A172 (cell line): ENCODE measurements at places on chromosomes 6 and 20.

DNA sequence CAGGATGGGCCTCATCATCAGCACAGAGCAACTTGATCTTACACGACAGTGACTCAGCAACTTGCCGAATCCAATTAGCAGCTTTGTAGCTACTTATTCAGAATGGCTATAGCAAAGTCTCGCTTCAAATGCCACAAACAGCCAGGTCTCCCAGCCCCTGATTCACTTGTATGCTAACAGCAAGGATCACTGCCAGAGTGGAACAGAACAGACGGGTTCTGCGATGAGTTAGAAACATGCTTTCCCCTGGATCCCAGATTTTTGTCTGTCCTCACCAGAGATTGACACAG lies 254.4 kb downstream of the NRN1 start:
- DNase-seq = peak; percentile 87

- no peak for DNase-seq
These were observed 729 bp downstream of the SMOC2 start for GRCh38 chr6:168441434-168442391.

DNA sequence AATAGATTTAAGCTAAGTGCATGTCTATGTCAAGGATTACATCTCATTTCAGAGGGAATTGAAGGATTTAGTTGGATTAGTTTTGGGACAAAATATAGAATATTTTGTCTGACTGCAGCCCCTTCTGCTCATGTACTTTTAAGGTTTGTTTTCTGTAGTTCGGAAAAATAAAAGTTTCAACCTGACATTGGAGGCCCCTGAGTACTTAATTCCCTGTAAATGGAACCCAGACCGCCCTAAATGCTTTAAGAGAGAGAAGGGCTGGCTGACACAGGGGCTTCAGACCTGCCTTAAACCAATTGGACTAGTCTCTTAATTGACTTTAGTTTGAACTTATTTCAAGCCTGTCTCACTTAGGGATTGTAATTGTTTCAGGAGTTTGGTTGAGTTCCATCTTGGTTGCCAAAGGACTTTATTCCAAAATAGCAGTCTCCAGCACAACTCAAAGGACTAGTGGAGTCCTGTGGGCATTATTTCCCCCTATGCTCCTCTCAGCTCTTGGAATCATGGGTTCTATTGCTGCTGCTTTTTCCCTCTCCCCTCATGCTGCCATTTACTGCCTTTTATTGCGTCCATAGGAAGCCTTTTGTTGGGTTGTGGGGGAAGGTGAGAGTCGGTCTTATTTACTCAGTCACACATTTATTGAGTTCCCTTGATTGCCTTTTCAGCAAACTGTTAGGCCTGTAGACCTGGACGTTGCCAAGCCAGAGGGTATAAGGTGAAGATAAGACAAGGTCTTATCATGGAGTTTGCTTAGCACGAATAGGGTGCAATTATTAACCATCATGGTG lies 14.5 kb downstream of the BRD2 start:
- no peak for DNase-seq

- no peak for DNase-seq
These were observed 615.4 kb downstream of the MAFB start for GRCh38 chr20:40073535-40074111.

DNA sequence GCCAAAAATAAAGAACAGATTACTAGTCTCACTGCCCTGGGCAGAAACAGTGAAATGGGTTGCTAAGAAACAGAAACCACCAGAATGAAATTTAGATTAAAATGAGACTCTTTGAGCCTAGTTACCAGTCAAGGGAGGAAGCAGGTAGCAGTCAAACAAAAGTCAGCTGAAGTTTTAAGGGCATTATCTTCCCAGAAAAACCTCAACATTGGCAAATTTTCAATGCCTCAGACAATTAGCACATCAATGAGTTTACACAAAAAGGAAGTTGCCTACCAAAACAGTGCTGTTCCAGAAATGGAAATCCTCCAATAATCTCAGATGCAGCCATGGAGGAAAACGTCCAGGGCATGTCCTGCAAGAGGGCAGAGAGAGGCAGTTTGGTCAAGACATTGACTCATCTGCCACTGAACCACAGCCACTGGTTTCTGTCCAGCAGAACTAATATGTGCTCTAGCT lies 399.7 kb upstream of the ADGRB3 start:
- DNase-seq = peak; percentile 46

GRCh38 chr6:108897371-108897770 lies 49.1 kb downstream of the ARMC2 start:
- no peak for DNase-seq

- DNase-seq = no peak
These were observed 56.4 kb downstream of the LYRM4 start for GRCh38 chr6:5204376-5204775.

DNA sequence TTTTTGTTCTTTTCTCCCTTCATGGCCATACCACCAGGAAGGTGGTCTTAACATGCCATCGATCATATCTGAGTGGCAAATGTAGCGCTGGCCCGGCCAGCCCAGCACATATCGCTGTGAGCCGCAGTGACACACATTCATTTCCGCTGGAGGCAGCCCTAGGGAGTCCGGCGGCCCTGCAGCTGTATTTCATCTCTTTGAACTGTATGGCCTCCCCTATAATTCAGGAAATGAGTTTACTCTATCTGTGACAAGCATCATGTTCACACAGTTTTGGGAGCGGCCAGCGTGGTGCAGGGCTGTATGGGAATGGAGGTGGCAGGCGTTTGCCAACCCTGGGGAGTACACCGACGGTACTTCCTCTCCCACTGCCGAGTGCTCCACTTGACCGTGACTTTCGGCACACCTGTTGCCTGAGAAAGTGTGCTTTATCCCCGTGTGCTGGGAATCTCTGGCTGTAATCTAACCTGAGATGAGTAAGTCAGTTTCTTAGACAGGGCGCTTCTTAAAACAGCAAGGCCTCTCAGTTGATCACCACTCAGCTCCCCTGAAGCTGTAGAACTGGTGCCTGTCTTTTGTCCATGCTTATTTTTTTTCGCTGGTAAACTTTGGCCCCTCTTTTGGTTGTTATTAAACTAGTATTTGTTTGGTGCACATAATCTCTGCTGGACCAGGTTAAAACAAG lies 257.1 kb upstream of the TAB2 start:
- no peak for DNase-seq

DNA sequence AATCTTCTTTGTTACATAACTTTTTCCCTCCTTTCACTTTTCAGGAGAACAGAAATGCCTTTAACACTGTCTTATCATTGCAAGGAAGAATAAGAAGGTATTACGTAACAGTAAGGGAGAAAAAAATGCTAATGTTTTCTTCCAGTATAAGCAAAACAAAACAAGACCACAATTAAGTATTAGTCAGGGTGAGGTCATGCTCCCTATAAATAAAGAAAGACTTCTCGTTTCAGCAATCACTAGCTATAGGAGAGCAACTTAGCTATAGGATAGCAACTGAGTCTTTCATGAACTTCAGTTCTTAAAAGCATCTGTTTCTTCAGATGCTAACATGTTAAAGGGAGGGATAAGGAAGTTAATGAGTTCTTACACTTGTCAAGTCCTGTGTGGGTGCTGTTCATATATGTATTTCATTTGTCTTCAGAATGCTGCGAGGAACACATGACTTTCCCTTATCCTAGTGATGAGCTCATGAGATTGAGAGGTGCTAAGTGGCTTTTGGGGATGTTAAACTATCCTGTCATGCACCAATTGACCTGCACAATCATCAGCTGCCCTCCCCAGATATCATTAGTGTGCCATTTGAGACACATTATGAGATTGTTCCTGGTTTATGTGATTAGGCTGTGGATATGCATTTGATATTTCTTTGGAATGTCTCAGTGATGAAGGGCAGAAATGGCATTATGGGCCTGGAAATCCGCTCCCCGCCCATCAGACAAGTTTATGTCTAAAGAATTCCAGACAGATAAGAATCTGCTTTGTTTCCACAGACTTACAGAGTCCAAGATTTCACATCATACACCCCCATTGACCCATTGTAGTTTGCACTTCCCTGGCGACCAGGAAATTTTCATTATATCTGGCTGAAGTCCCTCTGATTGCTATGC lies 37.5 kb downstream of the LAMA4 start:
- peak; percentile 87 for DNase-seq

DNA sequence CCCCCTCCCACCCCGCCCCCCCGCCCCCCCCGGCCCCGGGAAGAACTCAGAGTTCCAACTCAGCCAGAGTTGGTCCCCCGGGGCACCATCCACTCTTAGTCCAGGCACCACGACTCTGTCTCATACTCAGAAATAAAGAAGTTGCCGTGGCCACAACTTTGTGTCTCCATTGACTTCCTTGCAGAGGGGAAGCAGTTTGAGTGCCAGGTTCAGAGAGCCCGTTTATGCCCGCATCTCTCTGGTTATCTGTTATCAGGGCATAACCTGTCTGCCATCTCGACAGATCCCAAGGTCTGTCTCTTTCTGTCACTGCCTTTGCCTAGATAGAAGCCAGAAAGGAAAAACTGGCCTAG lies 605 bp downstream of the CDC5L start:
- DNase-seq = peak; percentile 16

GRCh38 chr6:129732542-129732941 lies 22.6 kb upstream of the ARHGAP18 start:
- no peak for DNase-seq
